Endodermal cell (in vitro differentiated cells): ENCODE measurements at places on chromosomes 5 and 9. TPM values are rescaled to one million over a fixed set of nuclear protein-coding genes. Genes with fewer than 3 reads are reported as not detected.

DNA sequence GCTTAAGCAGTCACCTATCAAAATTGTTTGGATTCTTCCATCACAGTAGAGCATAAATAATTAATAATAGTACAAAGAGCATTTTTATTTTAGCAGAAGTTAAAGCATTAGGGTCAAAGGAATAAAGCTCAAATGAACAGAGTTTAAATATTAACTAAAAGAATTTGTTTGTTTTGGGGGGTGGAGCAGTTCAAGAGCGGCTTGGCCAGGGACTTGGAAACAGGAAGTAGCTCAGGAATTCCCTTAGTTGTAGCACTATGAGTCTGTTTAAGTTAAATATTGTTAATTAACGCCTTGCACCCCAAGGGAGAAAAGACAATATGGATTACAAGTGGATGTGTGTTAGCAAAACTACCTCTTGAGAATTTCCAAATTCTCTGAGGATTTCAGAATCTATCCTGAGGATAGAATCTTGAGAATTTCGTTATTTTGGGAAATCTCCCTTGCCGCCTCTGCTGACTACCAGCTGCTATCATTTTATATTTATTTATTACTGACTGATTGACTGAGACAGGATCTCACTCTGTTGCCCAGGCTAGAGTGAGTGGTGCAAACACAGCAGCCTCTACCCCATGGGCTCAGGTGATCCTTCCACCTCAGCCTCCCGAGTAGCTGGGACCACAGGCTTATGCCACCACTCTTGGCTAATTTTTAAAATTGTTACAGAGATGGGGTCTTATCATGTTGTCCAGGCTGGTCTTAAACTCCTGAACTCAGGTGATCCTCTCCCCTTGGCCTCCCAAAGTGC is 96.7 kb upstream of the CHD1 start:
- H3K27me3 ChIP-seq = peaks cover 6% of the 10 kb centered on the region
- H3K4me3 ChIP-seq = no peak overlapping the region
- no peaks in the 10 kb centered on the region for H3K4me1 ChIP-seq
- H3K27ac ChIP-seq = no peak overlapping the region
- H3K36me3 ChIP-seq = no peaks in the 10 kb centered on the region

GRCh38 chr9:126298063-126298801 is 28.4 kb upstream of the MVB12B start:
- peak overlapping the region; percentile 24 for H3K27ac ChIP-seq
- no peak overlapping the region for H3K4me3 ChIP-seq
- H3K4me1 ChIP-seq = no peaks in the 10 kb centered on the region
- H3K36me3 ChIP-seq = no peaks in the 10 kb centered on the region
- no peak for DNase-seq
- H3K27me3 ChIP-seq = no peaks in the 10 kb centered on the region

GRCh38 chr5:103745353-103746065 is 182.9 kb upstream of the NUDT12 start:
- H3K4me3 ChIP-seq = no peak overlapping the region
- no peaks in the 10 kb centered on the region for H3K27me3 ChIP-seq
- H3K36me3 ChIP-seq = no peaks in the 10 kb centered on the region
- no peak for DNase-seq
- no peaks in the 10 kb centered on the region for H3K4me1 ChIP-seq

The IGFBPL1 gene
- 39.0 and 40.5 TPM in 2 replicates for total RNA-seq

DNA sequence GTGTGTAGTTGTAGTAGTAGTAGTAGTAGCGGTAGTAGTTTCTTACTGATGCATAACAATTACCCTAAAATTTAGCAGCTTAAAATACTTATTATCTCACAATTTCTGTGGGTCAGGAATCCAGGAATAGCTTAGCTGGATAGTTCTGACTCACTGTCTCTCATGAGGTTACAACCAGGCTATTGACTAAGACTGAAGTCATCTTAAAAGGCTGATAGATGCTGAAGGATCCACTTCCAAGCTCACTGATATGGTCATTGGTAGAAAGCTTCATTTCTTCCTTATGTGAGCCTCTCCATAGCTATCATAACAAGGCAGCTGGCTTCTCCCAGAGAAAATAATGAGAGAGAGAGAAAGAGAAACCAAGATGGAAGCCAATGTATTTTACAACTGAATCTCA is 147.5 kb upstream of the FBXL17 start:
- no peak overlapping the region for H3K4me3 ChIP-seq
- H3K27ac ChIP-seq = no peak overlapping the region
- H3K36me3 ChIP-seq = no peaks in the 10 kb centered on the region

The SLC6A7 gene
- total RNA-seq = not detected in 3 replicates

DNA sequence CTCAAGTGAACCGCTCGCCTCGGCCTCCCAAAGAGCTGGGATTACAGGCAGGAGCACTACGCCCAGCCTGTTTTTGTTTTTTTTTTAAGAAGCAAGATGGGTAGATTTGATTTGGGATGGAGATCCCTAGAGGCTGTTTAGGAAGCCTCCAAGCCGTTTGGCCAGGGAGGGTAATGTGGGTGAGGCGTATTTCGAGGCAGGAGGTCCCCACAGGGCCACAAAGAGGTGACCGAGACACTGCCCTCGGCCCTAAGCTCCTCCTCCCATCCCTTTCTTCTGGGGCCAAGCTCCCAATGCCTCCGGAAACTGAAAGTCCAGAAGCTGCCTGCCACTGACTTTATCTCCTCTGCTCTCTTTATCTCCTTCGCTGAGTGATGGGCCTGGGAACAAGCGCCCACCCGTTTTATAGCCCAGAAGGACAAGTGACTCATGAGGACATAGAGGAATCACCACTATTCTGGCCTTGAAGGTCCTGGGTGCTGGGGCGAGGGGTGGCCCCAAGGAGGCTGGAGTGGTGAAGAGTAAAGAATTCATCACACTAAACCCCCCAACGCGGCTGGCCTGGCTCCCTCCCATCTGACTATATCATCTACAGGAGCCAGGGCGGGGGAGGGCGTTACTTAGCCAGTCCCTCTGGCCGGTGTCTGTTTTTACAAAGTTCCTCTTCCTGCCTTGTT is 2.0 kb upstream of the RALGDS start:
- H3K36me3 ChIP-seq = no peaks in the 10 kb centered on the region
- H3K27ac ChIP-seq = peak overlapping the region; percentile 44
- no peak for DNase-seq
- H3K27me3 ChIP-seq = no peaks in the 10 kb centered on the region
- no peak overlapping the region for H3K4me3 ChIP-seq

DNA sequence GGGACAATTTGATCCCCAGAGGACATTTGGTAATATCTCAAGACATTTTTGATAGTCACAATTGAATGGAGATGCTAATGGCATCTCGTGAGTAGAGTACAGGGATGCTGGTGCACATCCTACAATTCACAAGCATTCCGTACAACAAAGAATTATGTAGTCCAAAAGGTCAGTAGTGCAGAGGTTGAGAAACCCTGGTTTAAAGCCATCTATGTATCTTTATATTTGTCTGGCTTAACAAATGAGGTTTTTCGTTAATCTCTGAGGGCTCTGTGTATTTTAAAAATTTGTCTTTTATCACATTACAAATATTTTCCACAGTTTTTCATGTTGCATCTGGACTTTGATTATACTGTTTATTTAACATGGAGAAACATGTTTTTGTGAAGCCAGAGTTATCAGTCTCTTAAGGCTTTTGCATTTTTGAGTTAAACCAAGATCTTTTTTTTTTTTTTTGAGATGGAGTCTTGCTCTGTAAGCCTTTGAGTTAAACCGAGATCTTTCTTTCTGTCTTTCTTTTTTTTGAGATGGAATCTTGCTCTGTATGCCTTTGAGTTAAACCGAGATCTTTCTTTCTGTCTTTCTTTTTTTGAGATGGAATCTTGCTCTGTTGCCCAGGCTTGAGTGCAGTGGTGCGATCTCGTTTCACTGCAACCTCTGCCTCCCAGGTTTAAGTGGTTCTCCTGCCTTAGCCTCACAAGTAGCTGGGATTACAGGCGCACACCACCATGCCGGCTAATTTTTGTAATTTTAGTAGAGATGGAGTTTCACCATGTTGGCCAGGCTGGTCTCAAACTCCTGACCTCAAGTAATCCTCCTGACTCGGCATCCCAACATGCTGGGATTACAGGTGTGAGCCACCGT is 2.8 kb downstream of the HSDL2 start:
- no peaks in the 10 kb centered on the region for H3K4me1 ChIP-seq
- no peaks in the 10 kb centered on the region for H3K36me3 ChIP-seq
- peak; percentile 13 for DNase-seq
- no peaks in the 10 kb centered on the region for H3K27me3 ChIP-seq
- no peak overlapping the region for H3K4me3 ChIP-seq
- H3K27ac ChIP-seq = no peak overlapping the region

GRCh38 chr5:96331681-96332361 is 101.2 kb downstream of the PCSK1 start:
- H3K36me3 ChIP-seq = no peaks in the 10 kb centered on the region
- H3K4me3 ChIP-seq = no peak overlapping the region
- H3K27me3 ChIP-seq = no peaks in the 10 kb centered on the region
- no peak overlapping the region for H3K27ac ChIP-seq
- peaks cover 14% of the 10 kb centered on the region for H3K4me1 ChIP-seq

The CTNNAL1 gene
- 74.7 to 88.0 TPM (median 82.1 TPM) in 3 replicates for total RNA-seq

The GABRP gene
- total RNA-seq = 1.1 TPM in 2 replicates

The ADAMTSL1 gene
- total RNA-seq = 0.19 TPM in 1 of 3 replicates, not detected in the others

- H3K36me3 ChIP-seq = no peaks in the 10 kb centered on the region
- no peak overlapping the region for H3K4me3 ChIP-seq
- H3K4me1 ChIP-seq = no peaks in the 10 kb centered on the region
These were observed 49.5 kb upstream of the BRINP1 start for GRCh38 chr9:119418721-119419120.

The TBCA gene
- 402 and 415 TPM in 2 replicates for total RNA-seq

- H3K4me1 ChIP-seq = no peaks in the 10 kb centered on the region
- H3K27me3 ChIP-seq = no peaks in the 10 kb centered on the region
- no peak overlapping the region for H3K27ac ChIP-seq
- H3K4me3 ChIP-seq = no peak overlapping the region
These were observed 40.3 kb downstream of the TNFAIP8 start for GRCh38 chr5:119396030-119396664.

The CDH6 gene
- 1.1 to 1.8 TPM (median 1.1 TPM) in 3 replicates for total RNA-seq

- H3K4me3 ChIP-seq = no peak overlapping the region
- no peak overlapping the region for H3K27ac ChIP-seq
- H3K27me3 ChIP-seq = no peaks in the 10 kb centered on the region
- DNase-seq = peak; percentile 46
- H3K36me3 ChIP-seq = no peaks in the 10 kb centered on the region
These were observed 64.1 kb downstream of the SEMA4D start for GRCh38 chr9:89433826-89434225.

DNA sequence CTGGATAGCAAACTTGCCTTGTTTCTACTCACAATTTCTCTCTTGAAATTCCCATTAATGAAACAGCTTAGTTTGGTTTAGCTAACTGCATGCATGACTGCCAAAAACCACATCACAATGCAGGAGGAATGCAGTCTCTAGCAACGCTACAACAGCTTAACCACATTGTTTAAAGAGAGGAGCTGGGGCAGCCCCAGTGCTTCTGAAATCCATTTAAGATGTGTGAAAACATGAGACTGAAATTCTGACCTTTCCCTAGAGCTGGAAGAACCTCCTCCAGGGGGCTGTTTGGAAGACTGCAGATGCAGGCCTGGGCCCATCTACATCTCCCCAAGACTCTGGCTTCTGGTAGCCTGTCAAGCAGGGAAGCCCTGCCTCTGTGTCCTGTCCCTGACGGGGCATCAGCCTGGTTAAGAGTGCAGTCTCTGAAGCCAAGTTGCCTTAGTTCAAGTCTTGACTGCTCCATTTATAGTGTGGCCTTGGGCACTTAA is 157.1 kb downstream of the ZNF462 start:
- H3K4me1 ChIP-seq = peaks cover 10% of the 10 kb centered on the region
- H3K27ac ChIP-seq = peak overlapping the region; percentile 39
- peak; percentile 71 for DNase-seq
- no peaks in the 10 kb centered on the region for H3K27me3 ChIP-seq
- peak overlapping the region; percentile 60 for H3K4me3 ChIP-seq

DNA sequence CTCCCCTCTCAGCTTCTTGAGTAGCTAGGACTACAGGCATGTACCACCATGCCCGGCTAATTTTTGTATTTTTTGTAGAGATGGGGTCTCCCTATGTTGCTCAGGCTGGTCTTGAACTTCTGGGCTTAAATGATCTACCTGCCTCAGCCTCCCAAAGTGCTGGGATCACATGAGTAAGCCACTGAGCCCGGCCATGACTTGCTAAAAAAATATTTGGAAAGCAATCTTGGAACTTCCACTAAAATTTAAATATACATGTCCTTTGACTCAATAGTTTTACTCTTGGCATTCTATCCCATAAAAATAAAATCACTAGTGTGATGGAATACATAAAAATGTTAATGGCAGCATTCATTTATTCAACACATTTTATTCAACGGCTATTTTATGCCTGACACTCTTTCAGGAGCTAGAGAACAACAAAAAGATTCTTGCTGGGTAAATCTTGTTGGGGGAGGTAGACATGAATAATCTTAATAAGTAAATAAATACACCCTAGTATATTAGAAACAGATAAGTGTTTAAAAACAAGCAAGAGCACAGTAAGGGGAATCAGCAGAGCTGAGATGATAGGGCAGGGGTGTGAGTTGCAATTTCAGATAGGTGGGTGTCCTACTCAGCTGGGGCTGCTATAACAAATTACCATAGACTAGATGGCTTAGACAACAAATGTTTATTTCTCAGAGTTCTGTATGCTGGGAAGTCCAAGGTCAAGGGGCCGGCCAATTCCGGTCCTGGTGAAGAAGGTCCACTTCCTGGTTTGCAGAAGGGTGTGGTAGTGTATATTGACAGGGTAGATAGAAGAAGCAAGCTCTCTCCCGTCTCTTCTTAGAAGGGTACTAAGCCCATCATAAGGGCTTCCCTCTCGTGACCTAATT is 50.7 kb downstream of the KCNV2 start:
- H3K27me3 ChIP-seq = no peaks in the 10 kb centered on the region
- peaks cover 21% of the 10 kb centered on the region for H3K4me1 ChIP-seq
- peaks cover 34% of the 10 kb centered on the region for H3K36me3 ChIP-seq
- H3K27ac ChIP-seq = no peak overlapping the region
